ENCODE measurements at places on chromosomes 7 and 10. TPM values are rescaled to one million over a fixed set of nuclear protein-coding genes. Genes with fewer than 3 reads are reported as not detected.

LRRC18 gene
- not detected for total RNA-seq

CYP2C19 gene
- not detected for total RNA-seq

ZNF117 gene
- 6.5 TPM for total RNA-seq

LMOD2 gene
- not detected for total RNA-seq

ITGA8 gene
- total RNA-seq = not detected

CYTH3 gene
- total RNA-seq = 28.0 TPM

MRC1 gene
- 0.21 TPM for total RNA-seq

HGF gene
- total RNA-seq = under 0.01 TPM

CRYGN gene
- not detected for total RNA-seq

DDC gene
- not detected for total RNA-seq

ZNF789 gene
- 2.6 TPM for total RNA-seq

ZNHIT1 gene
- total RNA-seq = 104 TPM

SEC31B gene
- total RNA-seq = 2.4 TPM

HYAL4 gene
- under 0.01 TPM for total RNA-seq

AGMO gene
- 0.43 TPM for total RNA-seq

MEIG1 gene
- total RNA-seq = not detected

OR6V1 gene
- not detected for total RNA-seq

SLC29A4 gene
- total RNA-seq = 11.6 TPM

NKX2-3 gene
- not detected for total RNA-seq

ZNF485 gene
- 5.8 TPM for total RNA-seq

TMEM213 gene
- total RNA-seq = not detected

HOXA7 gene
- not detected for total RNA-seq

UBE2H gene
- total RNA-seq = 65.5 TPM

FFAR4 gene
- not detected for total RNA-seq

KIF11 gene
- total RNA-seq = 3.0 TPM

SLC26A3 gene
- total RNA-seq = not detected

ADRA2A gene
- not detected for total RNA-seq

UTF1 gene
- total RNA-seq = not detected
